Motor neuron (in vitro differentiated cells): ENCODE measurements at places on chromosomes 4 and X.

GRCh38 chr4:184953421-184953945 is 64.8 kb upstream of the HELT start:
- ATAC-seq: no peak

GRCh38 chrX:134886002-134886596 is 104.7 kb upstream of the SMIM10 start:
- no peak for ATAC-seq

DNA sequence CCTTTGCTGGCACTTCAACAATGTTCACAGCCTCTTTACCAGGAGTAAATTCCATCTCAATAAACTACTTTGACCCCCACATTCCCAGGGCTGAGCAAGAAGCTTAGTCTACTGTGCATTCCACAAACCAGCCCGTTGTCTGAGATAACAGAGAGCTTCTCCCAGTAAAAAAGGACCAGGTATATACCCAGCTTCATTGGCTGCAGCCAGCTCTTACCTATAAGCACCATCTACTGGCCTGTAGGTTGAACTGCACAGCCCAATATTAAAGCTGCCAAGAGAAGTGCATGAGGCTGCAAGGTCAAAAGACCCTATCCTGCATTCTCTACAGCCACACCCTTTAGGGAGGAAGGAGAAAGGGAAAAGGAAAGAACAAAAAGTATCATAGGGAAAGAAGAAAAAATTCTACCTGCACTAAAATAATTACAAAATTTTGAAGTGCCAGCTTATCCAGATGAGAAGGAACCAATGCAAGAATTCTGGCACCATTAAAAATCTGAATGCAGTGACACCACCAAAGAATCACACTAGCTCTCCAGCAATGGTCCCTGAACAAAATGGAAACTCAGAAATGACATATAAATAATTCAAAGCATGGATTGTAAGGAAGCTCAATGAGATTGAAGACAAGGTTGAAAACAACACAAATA is 45.7 kb upstream of the INTU start:
- peak; percentile 50 for ATAC-seq

DNA sequence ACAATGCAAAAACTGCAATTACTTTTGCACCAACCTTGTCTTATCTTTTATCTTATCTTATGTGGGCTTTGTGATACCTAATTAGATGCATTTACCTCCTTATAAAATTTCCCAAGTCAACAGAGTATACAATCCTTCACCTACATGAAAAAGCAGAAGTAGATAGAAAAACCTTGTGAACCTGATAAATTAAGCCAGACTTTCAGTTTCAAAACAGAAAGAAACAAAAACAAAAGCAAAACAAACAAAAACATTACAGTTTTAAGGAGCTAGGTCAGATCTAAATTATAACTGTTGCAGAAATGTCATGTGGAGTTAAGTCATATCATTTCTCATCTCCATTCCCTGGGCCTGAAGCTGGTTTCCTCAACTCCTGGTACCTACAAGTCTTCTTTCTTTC is 24.9 kb upstream of the CXXC4 start:
- no peak for ATAC-seq

- peak; percentile 93 for ATAC-seq
Observed at GRCh38 chrX:42714981-42715700, 62.8 kb downstream of the PPP1R2C start.

GRCh38 chrX:100247826-100248225 is 162.2 kb downstream of the PCDH19 start:
- ATAC-seq: no peak

DNA sequence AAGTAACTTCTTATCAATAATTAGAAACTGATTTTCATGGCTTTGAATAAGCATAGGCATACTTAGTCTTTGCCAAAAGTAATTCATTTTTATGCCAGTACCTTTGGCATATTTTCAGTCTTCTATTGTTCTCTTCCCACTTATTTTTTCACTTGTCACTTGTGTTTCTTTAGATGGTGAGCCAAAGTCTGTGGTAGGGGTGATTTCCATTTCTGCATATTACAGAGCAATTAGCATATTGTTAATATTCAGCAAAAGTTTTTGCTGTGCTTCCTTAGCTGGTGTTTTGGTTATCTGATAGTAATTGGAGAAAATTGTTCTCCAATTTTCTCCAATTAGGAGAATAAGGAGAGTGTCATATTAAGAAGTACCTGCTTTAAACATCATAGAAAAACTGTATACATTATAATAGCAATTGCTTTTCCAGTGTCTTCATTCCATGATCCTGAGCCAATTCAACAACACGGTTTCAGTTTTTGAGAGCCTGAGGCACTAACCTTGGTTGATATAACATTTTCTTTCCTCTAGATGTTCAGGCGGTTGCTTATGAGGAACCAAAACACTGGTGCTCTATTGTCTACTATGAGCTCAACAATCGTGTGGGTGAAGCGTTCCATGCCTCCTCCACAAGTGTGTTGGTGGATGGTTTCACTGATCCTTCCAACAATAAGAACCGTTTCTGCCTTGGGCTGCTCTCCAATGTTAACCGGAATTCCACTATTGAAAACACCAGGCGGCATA is 64.7 kb downstream of the SMAD1 start:
- no peak for ATAC-seq

DNA sequence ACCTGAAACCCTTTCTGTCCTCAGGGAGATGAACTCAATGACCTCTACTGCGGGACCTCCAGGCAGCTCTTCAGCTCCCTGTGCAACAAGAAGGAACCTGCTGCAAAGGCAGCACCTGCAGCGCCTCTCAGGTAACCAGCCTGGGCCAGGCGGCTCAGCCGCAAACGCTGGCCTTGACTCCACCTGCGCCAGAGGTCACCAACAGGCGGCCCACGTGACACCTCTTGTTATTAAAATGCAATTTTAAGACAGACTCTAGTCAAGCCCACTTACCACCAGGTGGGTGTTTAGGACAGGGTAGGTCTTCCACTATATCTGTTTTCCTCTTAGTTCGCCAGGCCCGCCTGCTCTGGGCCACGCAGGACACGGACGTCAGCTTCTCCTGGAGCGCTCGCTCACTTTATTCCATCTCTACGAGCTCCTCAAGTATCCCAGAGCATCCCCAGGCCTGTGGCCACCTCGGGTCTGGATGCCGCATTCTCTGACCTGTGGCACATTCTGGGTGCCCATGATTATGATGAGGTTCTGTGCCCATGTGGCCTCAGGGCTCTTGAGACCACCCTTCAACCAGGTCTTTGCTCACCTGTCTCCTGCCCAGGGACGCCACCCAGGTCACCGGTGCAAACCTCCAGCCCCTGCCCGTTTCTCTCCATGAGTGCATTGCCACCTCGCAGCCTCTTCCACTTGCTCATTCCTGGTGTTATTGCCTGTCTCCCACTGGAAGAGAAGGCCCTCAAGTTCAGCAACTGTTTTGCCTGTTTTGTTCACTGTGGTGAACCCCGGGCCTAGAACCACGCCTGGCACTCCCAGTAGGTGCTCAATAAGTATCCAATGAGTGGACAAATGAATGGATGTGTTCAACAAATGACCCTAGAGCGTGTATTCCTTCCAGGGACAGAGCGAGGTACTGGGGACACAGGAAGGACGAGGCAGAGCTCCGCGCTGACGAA is 32.8 kb upstream of the JAKMIP1 start:
- no peak for ATAC-seq

- ATAC-seq: no peak
Observed at GRCh38 chrX:630007-630611, 482 bp upstream of the SHOX start.

- ATAC-seq: no peak
Observed at GRCh38 chr4:163110442-163110841, 56.2 kb downstream of the NAF1 start.

- peak; percentile 38 for ATAC-seq
Observed at GRCh38 chr4:169225058-169225751, 45.6 kb downstream of the SH3RF1 start.

DNA sequence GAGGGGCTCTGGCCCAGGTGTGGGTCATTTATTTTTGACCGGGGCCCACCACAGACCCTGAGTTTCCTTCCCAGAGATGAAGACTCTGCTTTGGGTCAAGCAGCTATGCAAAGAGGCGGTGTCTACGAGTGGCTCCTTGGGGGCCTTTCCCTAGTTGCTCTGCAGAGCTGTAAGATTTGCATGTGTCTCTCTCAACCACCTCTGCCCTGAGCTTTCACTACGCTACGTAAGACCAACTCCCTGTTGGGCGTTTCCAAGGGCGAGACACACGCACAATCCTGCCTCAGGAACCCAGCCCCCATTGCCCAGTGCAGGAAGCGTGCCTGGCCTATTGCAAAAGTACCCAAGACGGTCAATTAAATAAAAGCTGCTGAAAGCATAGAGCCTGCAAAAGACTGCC is 10.0 kb upstream of the ANOS1 start:
- ATAC-seq: no peak

DNA sequence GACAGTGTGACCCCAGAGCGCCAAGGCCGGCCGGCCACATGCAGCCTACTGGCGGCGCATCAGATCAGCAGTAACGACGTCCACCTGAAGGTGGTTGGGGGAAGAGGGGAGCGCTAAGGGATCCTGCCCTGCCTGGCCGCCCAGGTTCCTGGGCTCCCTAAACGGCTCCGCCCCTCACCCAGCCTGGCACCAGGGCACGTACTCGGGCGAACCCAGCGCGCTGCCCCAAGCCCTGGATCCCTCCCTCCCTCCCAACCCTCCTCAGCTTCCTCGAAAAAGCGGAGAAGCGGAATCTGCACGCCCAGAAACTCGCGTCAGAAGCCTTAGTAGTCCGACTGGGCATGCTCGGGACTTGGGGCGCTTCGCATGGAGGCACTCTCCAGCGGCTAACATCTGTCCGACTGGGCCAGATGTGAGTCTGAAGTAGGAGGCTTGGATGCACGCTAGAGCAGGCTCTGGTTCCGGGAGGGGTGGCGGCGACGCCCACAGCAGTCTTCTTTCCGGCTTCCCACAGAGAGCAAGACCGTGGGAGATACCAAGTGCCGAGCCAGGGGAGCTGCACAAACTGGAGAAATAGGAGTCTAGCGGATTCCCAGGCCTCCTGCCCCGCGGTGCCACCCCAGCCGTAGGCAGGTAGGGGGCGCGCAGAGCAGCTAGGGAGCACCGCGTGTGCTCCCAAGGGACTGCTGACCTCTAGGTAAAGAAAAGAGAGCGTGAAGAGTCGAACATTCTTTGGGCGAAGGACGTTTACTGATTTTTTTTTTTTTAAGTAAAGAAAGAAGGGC is 114.3 kb upstream of the TEX13C start:
- peak; percentile 65 for ATAC-seq

DNA sequence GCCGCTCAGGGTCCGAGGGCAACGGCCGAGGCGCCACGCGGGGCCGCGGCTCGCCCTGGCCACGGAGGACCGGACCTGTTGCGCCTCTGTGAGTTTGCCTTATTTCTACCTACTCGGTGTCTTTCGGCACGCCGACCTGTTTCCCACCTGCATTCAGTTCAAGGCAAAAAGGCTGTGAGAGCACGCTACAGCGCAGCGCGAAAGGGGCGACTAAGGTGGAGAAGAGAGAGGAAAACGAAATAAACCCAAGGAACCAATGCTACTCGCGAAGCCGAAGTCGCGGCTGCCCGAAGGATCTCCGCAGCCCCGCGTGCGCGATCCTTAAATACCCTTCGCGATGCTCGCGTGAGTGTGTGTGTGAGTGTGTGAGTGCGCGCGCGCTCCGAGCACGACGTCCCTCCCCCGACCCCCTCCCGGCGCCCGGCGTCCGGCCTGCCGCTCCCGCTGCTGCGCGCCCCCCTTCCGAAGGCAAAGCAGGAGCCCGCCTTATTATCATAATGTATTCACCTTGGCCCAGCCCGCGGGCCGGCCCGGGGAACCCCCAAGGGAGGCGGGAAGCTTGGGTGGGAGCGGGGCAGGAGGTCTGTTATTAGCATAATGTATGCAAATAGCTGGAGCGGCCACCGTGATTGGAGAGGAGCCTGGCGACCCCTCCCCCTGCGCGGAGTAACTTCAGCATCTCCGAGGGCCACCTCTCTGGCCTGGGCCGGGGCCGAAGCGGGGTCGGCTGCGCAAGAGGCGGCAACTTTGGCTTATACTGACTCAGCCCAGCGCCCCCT is at the start of gene COL25A1:
COL25A1 (minus strand) TSS at position 298 of the 779 bp plus-strand sequence.
- peak; percentile 92 for ATAC-seq

DNA sequence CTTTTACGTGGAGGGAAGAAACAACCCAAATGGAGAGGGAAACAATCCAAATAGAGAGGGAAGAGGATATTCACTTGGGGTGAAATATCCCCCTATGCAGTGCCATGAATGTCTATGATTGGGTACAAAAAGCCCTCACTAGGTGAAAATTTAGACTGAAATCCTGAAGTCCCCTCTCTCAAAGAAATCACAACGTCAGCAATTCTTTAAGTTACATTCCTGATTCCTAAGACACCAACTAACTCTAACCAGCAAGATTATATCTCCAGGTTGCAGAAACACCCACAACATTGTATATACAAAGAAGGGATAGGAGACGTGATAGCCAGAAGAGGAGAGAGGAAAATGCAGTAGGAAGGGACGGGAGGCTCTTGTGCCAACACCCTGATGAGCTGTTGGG is 374.3 kb downstream of the DCAF12L2 start:
- ATAC-seq: no peak

GRCh38 chr4:133162941-133163340 is 13.8 kb downstream of the PCDH10 start:
- ATAC-seq: no peak

- ATAC-seq: peak; percentile 38
Observed at GRCh38 chr4:169823685-169824084, 65.9 kb upstream of the HPF1 start.

GRCh38 chr4:78297116-78297800 is 240.1 kb downstream of the FRAS1 start:
- ATAC-seq: no peak

DNA sequence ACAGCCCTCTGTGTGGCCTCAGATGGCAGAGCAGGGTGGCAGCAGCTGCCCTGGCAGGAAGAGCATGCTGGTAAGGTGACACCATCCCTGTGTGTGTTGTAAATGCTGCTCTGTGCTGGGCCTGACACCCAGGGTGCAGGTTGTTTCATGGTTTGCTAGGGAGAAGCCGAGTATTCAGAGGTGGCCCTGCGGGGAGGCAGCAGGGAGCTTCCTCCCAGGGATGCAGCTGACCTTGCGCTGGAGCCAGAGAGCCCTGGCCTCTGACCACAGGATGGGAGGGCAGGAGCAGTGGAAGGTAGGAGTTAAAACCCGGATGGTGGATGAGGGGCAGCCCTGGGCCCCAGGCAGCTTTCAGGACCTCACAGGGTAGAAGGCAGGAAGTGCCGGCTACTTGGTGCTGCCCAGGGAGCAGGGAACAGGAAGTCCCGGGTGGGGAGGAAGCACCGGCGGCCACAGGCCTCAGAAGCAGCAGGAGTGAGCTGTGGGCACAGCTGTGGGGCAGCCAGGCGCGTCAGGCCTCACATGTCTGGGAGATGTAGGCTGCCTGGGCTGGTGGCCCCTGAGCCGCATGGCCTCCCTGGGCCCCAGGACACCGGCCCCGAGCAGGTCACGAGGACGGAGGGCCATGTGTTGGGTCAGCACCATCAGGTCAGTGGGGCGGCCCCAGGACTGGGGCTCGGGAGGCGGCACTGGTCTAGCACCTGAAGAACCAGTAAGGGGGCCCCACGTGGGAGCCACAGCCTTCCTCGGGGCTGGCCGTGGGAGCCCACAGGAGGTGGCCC is 19.1 kb downstream of the SH3BP2 start:
- ATAC-seq: peak; percentile 24

- ATAC-seq: peak; percentile 62
Observed at GRCh38 chr4:152304220-152304619, 231.7 kb downstream of the FBXW7 start.
